NCI-H2171 treated with DMSO at 0.1 percent for 48 hours (cell line): ENCODE measurements at places on chromosomes 12 and 14.

DNA sequence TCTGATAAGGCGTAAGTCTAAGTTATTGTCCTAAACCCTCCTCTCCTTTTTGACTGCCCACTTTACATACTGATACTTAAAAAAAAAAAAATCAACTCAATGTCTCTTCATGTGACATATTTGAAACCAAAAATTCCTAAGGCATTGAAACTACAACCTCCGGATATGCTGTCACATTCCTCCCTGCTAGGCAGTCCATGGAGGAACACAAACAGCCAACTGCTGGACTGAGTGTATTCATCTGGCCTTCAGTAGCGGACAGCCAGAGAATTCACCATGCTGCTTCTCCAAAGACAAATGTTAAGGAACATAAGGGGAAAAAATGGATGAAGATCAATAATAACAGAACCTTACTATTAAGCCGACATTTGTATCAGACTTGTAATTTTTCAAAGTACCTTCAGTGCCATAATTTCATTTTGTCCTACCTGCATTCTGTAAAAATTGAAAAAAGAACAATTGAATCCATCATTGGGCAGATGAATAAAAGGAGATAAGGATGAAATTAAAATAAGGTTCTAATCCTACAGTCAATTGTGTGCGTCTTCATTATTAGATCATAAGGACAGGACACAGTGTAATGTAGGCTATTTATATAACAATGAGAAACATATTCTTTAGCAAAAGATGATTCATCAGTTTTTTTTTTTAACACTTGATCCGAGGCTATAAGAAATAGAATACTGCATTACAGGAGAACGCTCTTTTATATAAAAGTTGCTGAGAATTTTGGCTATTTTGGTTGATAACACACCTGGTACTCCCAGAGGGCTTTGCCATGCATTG is 12.2 kb downstream of the RERG start:
- no peak for DNase-seq

DNA sequence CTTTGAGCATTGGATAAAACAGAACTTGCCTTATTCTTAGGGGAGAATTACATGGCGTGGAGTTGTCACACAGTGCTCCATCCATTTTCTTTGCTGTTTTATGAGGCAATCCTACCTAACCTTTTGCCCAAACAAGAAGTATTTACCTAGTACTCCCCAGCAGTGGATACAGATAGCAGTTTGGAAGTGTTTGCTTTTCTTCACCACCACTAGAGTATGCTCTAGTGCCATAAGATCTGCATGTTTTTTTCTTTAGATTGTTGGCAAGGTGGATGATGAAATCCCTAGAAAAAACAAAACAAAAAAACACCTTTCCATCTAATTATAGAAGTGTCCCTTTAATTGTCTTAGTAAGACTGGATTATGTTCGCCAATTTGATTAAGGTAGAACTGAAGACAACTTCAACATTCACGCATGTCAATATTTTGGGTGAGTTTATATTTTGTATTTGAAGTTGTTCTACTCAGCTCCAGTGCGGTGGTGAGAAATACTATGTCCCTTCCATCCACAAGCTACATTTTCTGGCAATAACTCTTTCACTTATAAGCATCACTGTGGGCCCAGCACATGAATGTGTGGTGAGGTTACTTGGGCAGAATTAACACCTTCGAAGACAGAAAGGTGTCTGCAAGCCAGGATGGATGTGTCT is 23.6 kb upstream of the TMEM260 start:
- DNase-seq: peak; percentile 83

DNA sequence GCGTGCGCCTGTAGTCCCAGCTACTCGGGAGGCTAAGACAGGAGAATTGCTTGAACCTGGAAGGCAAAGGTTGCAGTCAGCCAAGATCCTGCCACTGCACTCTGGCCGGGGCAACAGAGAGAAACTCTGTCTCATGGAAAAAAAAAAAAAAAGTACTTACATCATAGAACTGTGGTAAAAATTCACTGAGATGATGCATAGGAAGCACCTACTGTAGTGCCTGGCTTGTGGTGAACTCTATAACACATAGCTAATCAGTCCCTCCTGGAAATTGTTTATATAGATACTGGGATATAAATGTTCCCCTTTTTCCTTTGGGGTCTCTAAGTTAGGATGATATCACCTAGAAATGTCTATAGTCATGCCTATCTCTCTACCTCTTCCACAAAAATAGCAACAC is 89.7 kb upstream of the CPM start:
- no peak for DNase-seq

DNA sequence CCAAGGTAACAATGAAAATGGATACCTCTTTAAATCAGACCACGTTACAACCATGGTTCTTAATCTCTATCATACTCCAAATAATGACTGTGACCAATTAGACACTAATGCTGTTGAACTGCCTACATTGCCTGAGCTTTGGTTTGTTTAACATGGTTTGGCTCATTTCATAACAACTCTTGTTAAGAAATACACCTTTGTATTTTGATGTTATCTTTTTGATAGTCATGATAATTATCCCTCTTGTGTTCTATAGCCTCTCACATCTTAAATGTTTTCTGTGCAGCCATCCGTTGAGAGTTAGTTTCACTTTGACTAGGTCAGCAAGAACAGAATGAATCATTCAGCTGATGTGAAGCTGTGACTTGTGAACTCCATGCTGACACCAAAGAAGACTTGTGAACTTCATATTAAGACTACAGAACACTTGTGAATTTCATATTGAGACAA is 75.5 kb upstream of the RERGL start:
- no peak for DNase-seq

DNA sequence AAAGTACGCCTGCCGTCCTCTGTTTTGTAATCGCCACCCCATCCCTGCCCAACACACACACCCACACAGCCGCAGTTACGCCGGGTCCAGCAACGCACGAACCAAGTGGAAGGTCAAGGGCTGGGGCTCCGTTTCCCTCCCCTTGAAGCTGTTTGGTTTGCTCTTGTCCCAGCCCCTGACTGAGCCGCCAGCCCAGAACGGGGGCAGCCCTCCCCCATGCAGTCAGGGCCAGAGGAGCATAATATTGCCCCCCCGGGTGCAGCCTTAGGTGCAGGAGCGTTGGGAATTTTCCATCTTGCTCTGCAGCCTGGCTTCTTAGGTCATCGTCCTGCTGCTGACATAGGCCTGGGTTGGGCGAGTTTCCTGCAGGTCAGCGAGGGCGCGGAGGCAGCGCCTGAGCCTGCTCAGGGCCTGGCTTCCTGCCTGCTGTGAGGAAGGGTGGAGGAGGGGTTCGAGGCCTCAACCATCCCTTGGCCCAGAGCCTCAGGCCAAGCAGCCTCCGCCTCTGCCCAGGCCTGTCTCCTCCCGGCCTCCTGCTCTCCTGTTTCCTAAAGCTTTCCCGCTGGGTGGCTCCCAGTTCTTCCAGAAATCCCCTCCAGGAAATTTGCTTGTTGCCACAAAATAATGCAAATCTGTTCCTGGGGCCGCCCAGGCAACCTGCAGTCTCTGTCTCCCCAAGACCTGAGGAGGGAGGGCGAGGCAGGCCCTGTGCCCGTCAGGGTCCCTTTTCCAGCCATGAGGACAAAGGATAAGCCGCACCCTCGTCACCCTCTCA is 44.5 kb downstream of the PSMA6 start:
- DNase-seq: no peak

GRCh38 chr14:24315807-24316596 is 4.7 kb downstream of the LTB4R start:
- DNase-seq: no peak

- no peak for DNase-seq
Measured at GRCh38 chr12:103353913-103354312, 141.9 kb downstream of the C12orf42 start.

GRCh38 chr12:117645473-117645872 is 284.0 kb upstream of the NOS1 start:
- no peak for DNase-seq

GRCh38 chr14:103006991-103007520 is 50.3 kb downstream of the CDC42BPB start:
- no peak for DNase-seq

DNA sequence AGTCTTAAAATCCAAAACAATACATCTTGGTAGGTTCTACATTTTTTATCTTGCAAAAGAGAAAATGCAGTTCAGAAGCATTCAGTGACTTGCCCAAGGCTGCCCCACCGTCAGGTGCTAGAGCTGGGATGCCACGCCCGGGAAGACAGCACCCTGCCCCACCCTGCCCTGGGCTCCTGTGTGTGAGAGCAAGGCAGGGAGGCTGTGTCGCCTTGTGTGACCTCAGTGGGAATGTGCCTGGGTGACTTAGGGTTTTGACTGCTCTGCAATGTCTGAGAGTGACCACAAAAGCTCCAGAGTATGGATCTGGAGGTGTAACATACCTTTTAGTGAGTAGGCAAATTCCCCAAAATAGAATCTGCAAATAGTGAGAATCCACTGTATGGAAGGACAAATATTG is 60.0 kb downstream of the AACS start:
- DNase-seq: no peak

DNA sequence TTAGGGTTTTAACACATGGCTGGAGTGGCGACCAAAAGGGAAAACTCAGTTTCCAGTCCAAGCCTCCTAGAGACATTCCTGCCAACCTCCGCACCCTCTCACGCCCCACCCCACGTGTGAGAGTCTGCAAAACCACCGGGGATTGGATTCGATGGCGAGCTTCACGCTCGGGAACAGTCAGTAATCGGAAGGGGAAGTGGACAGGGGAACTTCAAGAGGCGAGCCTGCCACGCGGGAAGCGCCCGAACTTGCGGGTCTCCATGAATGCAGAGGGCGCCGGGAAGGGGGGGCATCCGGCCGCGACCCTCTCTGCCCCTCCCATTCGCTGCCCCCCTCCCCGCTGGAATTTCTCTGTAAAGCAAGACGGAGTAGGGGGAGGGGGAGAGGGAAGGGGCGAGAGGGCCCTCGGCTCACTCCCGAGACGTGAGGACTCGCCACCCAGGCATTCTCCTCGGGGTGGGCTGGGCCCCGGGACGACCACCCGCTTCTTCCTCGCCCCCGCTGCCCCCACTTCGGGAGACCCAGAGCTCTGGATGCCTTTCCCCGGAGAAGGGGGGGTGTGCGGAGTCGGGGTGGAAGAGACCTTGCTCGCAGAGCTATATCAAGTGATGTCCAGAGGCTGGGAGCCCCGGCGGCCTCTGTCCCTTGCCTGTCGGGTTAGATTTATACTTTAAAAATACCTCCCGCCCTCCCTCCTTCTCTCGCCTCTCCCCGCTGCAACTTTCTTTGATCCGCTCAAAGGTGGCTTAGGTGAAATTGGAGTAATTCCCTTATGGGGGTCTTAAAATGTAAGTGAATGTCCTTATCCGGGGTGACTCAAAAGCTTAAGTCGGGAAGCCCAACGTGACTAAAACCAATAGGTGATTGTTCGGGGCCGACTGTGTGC is 2.5 kb upstream of the CCND2 start:
- no peak for DNase-seq

- DNase-seq: no peak
Measured at GRCh38 chr12:25585021-25585523, 32.0 kb upstream of the LMNTD1 start.

DNA sequence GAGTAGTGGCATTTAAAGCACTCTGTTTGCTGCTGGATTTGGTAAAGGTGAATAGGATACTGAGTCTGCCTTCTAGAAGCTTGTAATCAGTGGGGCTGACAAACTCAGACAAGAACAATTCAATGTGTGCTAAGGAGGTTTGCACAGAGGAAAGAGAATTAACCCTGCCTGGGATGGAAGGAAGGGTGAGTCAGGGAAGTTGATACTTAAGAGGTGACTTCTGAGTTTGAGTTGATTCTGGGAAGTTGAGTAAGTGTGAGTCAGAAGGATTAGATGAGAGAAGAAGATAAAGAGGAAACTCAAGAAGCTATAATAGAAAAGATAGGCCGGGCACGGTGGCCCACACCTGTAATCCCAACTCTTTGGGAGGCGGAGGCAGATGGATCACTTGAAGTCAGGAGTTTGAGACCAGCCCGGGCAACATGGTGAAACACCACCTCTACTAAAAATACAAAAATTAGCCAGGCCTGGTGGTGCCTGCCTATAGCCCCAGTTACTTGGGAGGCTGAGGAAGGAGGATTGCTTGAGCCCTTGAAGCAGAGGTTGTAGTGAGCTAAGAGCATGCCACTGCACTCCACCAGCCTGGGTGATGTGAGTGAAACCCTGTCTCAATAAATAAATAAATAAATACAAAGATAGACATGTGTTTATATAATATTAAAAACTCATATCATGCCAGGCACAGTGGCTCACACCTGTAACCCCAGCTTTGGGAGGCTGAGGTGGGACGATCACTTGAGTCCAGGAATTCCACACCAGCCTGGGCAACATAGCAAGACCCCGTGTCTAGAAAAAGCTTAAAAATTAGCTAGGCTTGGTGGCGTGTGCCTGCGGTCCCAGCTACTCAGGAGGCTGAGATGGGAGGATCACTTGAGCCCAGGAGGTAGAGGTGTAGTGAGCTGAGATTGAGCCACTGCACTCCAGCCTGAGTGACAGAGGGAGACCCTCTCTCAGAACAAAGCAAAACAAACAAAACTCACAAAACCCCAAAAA is 126.8 kb upstream of the CPM start:
- DNase-seq: no peak

DNA sequence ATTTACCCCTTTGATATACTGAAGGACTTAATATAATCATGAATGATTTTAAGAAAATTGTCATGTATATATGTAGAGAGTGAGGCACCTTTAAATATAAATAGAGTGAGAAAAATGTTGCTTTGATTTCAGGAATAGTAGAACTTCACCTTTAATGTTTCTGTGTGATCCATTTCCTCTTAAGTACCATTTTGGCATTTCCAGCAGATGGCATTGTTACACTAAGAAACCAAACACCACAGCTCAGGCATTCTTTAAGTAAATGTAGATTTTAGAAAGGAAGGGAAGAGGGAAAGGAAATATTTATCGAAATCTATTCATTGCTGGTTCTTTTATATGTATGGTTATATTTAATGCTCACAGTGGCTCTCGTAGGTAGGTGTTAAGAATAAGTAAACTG is 556.7 kb upstream of the FBXO33 start:
- peak; percentile 64 for DNase-seq

DNA sequence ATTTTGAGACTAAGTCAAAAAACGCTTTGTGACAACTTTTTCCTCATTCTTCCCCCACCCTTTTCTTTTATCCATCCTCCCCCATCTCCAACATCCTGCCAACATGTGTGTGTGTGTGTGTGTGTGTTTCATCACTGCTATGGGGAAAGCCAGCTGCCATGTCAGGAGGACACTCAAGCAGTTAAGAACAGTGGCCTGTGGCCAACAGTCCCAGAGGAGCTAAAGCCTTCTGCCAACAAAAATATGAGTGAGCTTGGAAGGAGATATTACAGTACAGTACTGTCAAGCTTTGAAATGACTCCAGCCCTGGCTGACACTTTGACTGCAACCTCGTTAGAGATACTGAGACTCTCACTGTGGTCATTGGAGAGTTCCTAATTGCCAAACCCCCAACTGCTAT is 5.0 kb upstream of the CSRP2 start:
- DNase-seq: peak; percentile 25

- no peak for DNase-seq
Measured at GRCh38 chr12:131801254-131801866, 26.8 kb upstream of the MMP17 start.

- no peak for DNase-seq
Measured at GRCh38 chr12:83753205-83753604, 1066.5 kb downstream of the TMTC2 start.

- no peak for DNase-seq
Measured at GRCh38 chr12:53770281-53770680, 18.5 kb upstream of the CISTR start.
